ENCODE measurements at places on chromosomes 5 and 9.

GRCh38 chr5:91162534-91163381, 220.4 kb downstream of the ARRDC3 start:
- peak; percentile 72 for DNase-seq

DNA sequence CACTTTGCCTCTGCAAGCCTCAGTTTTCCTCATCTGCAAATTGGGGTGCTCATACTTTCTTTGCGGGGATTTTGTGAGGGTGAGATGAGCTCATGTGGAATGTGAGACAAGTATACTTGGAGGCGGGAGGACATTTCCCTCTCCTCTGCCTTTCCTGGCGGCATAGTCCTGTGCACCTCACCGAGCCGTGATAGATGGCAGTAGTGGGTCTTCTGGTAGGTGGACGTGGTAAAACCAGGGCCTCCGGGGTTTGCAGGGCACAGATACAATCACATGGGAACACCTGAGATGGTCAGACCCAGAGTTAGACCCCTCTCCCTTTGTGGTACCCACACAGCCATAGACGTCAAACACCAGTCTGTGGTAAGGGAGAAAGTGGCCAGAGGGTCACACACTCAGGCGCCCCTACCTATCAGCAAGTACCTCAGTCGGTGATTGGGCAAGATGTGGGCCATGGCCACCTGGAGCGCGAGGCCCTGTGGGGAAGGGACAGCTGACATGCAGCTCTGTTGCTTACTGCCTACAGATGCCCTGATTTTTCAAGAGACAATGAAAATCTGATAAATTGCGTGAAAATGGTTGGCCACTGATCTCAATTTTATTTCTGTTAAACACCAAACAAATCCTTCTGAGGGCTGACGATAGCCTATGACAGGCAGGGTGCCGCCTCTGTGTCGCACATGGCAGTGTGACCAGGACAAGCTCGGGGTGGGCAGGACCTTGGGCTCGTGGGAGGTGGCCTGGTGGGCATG, 9.9 kb downstream of the ERGIC1 start:
- no peak for DNase-seq

- DNase-seq: no peak
Observed at GRCh38 chr5:112965733-112966306, 10.8 kb upstream of the DCP2 start.

GRCh38 chr9:71895955-71896354, 15.0 kb downstream of the ABHD17B start:
- DNase-seq: no peak

DNA sequence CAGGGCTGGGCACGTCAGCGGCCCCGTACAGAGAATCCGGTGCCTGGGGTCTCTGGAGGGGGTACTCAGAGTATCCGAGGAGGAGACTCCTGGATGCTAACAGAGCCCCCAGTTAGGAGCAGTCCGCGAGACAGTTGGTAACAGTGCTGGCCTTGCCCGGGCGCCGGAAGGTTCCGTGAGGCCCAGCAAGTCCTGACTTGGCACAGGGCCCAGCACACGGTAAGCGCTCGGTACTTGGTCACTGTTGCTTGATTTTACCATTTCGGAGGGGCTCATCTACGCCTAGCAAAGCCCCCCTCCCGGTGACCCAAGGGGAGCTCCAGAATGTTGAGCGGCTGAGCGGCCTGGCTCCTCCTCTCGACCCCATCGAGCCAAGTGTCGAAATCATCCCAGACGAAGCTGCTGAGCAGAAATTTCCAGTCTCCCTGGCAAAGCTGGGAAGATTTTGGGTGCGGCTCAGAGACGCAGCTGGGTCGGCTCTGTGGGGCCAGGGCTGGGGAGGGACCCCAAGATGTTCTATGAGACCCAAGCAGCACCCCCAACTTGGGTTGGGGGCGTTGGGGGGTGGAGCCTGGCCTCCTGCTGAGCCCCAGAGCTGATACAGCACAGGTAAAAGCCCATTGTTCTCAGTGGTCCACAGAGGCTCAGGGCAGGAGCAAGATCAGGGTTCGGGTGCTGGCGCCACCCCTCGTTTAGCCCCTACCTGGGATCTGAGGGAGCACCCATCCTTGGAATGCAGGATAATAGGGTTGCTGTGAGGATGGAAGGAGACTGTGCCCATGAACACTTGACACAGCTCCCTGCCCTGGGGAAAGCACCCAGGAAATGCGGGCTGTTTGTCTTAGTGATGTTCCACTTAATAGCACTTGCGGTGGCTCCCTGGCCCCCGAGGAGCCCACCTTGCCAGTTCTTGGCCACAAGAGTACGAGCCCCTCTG, 137.2 kb downstream of the C9orf50 start:
- no peak for DNase-seq

- no peak for DNase-seq
Observed at GRCh38 chr5:152437866-152438265, 32.8 kb upstream of the NMUR2 start.

All from immature natural killer cell (primary cell).